ENCODE measurements at places on chromosomes 6 and 20. TPM values are rescaled to one million over a fixed set of nuclear protein-coding genes. Genes with fewer than 3 reads are reported as not detected.

The MCHR2 gene
- polyA plus RNA-seq = not detected

The SLC32A1 gene
- polyA plus RNA-seq = not detected

The ELMO2 gene
- polyA plus RNA-seq = 37.0 TPM

The SIM1 gene
- polyA plus RNA-seq = not detected

The PABPC1L gene
- polyA plus RNA-seq = 27.2 TPM

The TTLL9 gene
- polyA plus RNA-seq = 0.13 TPM

The LY6G6C gene
- polyA plus RNA-seq = 2.4 TPM

The ZBTB46 gene
- 0.12 TPM for polyA plus RNA-seq

The FOXS1 gene
- polyA plus RNA-seq = not detected

The PHF3 gene
- 10.2 TPM for polyA plus RNA-seq

The GPANK1 gene
- 7.9 TPM for polyA plus RNA-seq

The C6orf47 gene
- 10.0 TPM for polyA plus RNA-seq

The PLTP gene
- polyA plus RNA-seq = 26.3 TPM

The ERVFRD-1 gene
- not detected for polyA plus RNA-seq

The OR12D3 gene
- not detected for polyA plus RNA-seq

The ULBP2 gene
- polyA plus RNA-seq = 15.7 TPM

The COL12A1 gene
- polyA plus RNA-seq = 96.9 TPM

The SEMG1 gene
- polyA plus RNA-seq = not detected

The LRRC73 gene
- 0.16 TPM for polyA plus RNA-seq

The PLN gene
- polyA plus RNA-seq = not detected

The LIN28B gene
- polyA plus RNA-seq = not detected

The SLC9A8 gene
- polyA plus RNA-seq = 1.9 TPM

The HCRTR2 gene
- not detected for polyA plus RNA-seq

The C20orf96 gene
- 4.7 TPM for polyA plus RNA-seq

The BCAS1 gene
- not detected for polyA plus RNA-seq

The SCRT2 gene
- polyA plus RNA-seq = not detected

The ZNF391 gene
- 3.0 TPM for polyA plus RNA-seq

The KIAA0408 gene
- not detected for polyA plus RNA-seq

The SLC35B2 gene
- 118 TPM for polyA plus RNA-seq

The ENPP3 gene
- not detected for polyA plus RNA-seq

The OR2J3 gene
- polyA plus RNA-seq = not detected

The NOTCH4 gene
- 0.11 TPM for polyA plus RNA-seq

The VWA7 gene
- polyA plus RNA-seq = 0.47 TPM

The KHDC1L gene
- polyA plus RNA-seq = 0.10 TPM

The ANGPT4 gene
- not detected for polyA plus RNA-seq

The LYRM4 gene
- polyA plus RNA-seq = 41.1 TPM

The GRM4 gene
- not detected for polyA plus RNA-seq

The NCR2 gene
- polyA plus RNA-seq = not detected
